ENCODE measurements at places on chromosomes 1 and 21.

GRCh38 chr1:200379432-200379757 lies 30.4 kb downstream of the ZNF281 start:
- no peak for DNase-seq

GRCh38 chr1:222066539-222066938 lies 324.6 kb upstream of the DUSP10 start:
- no peak for DNase-seq

GRCh38 chr1:81574408-81574807 lies 226.3 kb upstream of the ADGRL2 start:
- no peak for DNase-seq

- DNase-seq, result no peak
These were observed 988.1 kb upstream of the B3GALT2 start for GRCh38 chr1:194174528-194174927.

DNA sequence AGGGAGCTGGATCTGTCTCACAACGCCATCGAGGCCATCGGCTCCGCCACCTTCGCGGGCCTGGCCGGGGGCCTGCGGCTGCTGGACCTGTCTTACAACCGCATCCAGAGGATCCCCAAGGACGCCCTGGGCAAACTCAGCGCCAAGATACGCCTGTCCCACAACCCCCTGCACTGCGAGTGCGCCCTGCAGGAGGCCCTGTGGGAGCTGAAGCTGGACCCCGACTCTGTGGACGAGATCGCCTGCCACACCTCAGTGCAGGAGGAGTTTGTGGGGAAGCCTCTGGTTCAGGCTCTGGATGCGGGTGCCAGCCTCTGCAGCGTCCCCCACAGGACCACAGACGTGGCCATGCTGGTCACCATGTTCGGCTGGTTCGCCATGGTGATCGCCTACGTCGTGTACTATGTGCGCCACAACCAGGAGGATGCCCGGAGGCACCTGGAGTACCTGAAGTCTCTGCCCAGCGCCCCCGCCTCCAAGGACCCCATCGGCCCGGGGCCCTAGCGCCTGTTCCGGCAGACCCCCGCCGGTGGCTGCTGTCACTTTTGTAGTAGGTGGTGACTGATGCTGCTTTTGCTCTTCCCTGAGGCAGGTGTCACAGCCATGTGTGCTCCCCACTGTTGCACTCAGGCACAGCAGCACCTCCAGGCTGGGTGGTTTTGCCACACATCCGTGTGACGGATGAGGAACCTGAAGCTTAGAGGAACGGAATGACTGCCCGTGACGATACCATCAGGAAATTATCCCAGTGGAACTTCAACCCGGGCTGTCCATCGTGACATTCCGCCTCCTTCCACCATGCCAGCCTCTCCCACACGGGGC lies 1.8 kb downstream of the LRRC3 start:
- no peak for DNase-seq
